ENCODE measurements at places on chromosomes 2 and 18.

GRCh38 chr2:195769975-195770374, 112.9 kb downstream of the SLC39A10 start:
- DNase-seq = no peak

DNA sequence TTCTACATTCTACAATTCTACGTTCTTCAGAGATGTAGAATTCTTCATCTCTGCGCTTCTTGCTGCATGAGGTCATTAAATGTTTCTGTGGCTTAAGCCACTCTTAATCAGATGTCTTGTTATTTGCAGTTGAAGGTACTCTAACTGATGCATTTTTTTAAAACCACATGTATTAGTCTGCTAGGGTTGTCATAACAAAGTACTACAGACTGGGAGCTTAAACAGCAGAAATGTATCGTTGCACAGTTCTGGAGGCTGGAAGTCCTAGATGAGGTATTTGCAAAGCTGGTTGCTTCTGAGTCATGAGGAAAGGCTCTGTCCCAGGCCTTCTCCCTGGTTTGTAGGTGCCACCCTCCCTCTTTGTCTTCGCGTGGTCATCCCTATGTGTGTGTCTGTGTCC, 176.3 kb upstream of the GLI2 start:
- DNase-seq = no peak

- DNase-seq = no peak
Measured at GRCh38 chr2:127573298-127573697, 37.8 kb downstream of the MYO7B start.

DNA sequence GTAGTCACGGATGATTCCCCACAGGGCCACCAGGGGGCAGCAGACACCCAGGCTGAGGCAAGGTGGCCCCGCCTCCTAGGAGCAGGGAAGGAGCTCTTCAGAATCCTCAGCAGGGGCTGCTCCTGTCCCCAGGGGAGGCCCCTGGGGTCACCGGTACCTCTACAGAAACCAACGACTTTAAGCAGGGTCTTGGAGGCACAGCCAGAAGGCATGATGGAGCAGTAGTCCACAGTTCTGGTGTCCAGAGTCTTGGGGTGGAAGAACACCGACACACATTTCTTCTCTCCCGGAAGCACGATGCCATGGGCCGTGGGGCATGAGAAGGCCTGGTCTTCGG, 11.5 kb downstream of the CFAP65 start:
- DNase-seq = peak; percentile 16

GRCh38 chr18:10965119-10965518, 184.2 kb downstream of the PIEZO2 start:
- no peak for DNase-seq

GRCh38 chr18:77129150-77129551, 3.4 kb downstream of the MBP start:
- DNase-seq = no peak

DNA sequence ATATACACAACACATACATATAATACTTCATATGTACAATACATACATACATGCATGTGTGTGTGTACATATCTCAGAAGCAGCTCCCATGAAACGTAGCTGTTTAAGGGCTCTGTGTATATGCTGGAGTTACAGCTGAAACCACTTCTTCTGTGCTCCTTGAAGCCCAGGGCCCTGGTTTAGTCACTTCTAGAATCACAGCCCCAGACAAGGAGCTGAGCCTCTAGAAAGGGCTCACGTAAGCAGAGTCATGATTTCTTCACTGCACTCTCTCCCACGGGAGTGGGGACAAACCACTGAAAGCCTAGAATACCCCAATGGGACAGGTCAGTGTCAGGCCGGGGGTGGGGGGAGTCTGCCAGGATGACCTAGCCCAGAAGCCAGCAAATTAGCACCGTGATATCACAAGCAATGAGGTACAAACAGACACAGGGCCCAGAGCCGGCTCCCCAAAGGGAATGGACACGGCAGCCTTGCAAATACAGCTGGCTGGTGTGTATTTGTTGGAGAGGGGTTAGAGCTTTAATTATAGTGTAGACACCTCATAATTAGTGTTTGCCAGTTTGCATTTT, 90.3 kb downstream of the C1QL2 start:
- peak; percentile 81 for DNase-seq

- no peak for DNase-seq
Measured at GRCh38 chr18:47412924-47413323, 161.5 kb upstream of the SKOR2 start.

GRCh38 chr2:228367356-228367755, 185.9 kb upstream of the SPHKAP start:
- no peak for DNase-seq

DNA sequence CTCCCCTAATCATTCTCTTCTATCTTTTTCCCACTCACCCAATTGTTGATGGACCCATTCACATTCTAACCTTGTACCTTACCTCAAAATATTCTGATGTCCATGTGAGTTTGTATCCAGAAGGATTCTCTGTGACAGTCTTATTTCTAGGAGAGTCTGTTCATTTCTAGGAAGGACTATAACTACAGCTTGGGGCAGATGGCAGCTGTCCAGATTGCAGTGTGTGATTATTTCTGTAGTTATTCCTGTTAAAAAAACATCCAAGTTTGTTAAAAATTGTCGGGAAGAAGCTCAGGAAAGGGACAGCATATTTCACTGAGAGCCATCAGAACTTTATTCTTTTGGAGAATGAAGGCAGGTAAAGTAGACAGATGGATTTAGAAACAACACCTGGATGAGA, 142.6 kb downstream of the RAPGEF4 start:
- no peak for DNase-seq

DNA sequence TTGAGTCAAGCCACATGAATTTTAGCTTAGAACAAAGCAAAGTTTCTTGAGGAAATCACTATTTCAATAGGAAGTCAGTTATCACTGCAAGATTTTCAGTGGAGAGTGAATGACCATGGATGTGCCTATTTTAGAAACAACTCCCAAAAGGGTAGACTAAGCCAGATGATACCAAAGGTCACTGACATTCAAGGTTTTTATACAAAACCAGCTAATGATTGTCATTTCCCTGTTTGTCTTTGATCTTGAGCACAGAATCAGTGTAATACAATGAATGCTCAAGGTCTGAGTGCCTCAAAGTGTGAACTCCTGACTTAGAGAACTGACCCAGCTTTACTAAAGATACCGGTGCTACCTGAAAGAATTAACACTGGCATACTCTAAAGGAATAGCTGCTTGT, 60.5 kb downstream of the CDH2 start:
- DNase-seq = no peak

GRCh38 chr2:153875801-153876466, 4.2 kb downstream of the GALNT13 start:
- DNase-seq = no peak

- no peak for DNase-seq
Measured at GRCh38 chr2:106990297-106990696, 104.3 kb upstream of the ST6GAL2 start.

- DNase-seq = no peak
Measured at GRCh38 chr2:204049635-204050034, 113.1 kb downstream of the ICOS start.

DNA sequence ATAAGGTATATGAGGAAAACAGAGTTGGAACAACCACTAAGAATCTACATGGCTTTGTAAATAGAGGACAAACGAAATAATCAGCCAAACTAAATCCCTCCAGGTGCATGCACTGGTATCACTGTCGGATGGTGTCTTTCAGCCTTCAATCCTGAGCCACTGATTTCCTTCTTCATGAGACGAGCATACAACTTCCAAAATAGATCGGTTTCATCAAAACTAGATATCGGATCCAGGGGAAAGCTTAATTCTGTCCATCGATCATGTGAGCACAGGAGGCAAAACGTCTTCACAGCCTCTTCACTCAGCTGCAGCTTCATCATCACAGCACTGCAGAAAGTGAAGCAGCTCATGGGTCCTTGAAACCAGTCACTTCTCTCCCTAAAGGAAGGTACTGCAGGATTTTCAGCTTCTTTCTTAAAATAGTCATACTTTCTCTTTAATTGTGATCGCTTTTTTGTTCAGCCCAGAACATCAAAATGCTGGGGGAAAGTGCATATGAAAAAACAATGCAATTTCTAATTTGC, 80.5 kb downstream of the DTNB start:
- DNase-seq = no peak

DNA sequence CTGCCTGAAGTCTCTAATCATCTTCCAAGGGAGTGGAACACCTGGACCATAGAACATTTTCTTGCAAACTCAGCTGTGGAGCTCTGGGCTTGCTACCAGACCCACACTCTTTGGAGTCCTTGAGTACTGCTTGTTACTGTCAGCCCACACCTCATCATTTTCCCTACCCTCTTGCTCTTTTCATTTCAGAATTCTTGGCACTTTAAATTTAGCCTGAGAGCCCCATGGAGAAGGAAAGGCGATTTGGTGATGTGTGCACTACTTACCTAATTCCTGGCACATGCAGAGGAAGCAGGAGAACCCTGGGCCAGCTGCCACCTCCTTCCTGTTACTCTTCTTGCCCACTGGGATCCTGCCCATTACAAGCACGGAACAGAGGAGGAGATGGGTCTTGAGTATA, 31.7 kb downstream of the TMEM178A start:
- DNase-seq = no peak

DNA sequence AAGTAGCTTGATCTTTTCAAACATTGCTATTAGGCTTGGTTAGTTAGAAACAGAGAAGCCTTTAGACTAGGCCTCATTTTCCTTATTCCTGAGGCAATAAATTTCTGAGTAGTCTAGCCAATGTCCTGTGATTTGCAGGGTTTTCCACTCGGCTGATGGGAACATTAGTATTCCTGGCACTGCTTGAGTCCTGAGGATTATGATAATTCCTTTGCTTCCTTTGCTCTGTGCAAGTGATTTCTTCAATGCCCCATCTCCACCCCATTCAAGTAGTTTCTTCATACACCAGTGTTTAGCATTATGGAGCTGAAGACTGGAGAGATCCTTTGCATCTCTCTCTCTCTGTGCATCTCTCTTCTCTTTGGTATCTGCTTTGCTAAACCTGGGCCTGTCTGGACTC, 14.3 kb upstream of the SLC4A10 start:
- no peak for DNase-seq

DNA sequence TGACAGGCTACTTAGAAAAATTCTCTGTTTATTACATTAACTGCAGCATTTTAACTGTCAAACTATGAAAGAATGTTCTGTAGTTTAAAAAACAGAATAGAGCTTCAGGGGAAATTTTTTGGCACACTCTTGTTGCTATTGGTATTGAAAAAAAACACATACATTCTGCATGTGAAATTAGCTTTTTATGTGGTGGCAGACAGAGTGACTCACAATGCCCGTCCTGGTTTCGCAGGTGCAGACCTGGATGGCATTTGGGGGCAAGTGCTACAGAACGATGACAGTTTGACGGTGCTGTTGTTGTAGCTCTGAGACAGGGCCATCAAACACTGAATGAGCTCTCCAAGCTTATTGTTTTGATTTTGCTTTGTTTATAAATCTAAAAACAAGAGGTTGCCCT, 105.0 kb upstream of the MAP3K20 start:
- no peak for DNase-seq

DNA sequence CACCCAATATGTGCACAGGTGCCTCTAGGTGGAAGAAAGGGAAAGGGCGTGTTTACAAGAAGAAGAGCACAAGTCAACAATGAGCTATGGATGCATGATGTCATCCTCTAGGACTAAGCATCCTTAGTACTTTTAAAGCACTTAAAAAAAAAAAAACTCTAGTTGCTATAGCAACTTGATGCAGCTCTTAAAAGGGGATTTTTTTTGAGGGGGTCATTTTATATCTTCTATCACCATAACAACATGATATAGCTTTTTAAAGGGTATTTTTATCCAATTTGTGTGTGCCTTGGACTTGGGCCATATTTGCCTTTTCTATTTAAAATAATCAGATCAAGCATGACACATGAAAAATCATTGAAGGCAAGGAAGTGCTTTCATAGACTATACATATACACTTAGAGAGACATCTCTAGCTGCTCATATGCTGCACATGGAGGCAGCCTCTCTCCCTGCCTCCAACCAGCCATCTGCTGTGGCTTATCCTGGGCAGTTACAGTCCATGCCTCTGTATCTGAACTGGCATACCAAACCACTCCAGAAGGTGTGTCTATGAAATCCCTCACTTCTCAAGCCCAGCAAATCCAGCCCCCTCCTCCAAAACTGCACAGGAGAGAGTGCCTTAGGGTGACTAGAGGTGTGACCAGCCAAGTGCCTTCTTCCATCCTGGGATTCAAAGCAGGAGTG, 165.4 kb downstream of the MSH2 start:
- DNase-seq = no peak

GRCh38 chr2:212644195-212644837, 105.7 kb upstream of the ERBB4 start:
- DNase-seq = no peak

DNA sequence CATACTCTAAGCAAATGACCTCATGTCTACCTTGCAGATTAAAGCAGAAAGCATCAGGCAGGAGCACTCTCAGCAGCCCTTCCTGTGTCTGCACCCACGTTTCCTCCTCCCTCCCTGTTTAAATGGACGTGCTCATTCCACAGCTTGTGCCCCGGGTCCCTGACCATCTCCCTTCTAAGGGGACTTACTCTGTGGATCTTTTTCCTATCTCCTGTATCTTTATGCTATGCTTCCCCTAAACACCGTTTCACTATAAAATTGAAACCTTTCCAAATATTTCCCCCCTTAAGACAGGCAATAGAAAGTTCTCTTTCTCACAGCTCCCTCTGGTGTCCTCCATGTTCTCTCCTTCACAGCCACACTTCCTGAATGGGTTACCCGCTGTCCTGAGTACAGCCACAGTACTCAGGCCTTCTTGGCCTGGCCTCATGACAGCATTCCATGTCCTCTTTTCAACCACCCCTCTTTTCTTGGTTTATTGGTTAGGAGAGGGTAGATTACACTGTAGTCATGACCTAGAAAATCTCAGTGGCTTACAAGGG, 41.1 kb downstream of the TMEM185B start:
- DNase-seq = no peak

Measured in NCI-H1417 treated with DMSO at 0.1 percent for 48 hours (cell line).